ENCODE measurements at places on chromosomes 16 and 17.
A peak's percentile ranks its signal among the peaks of the same experiment; 100 is the strongest.

GRCh38 chr16:84541999-84542817 is 37.7 kb upstream of the MEAK7 start:
- DNase-seq, result no peak

DNA sequence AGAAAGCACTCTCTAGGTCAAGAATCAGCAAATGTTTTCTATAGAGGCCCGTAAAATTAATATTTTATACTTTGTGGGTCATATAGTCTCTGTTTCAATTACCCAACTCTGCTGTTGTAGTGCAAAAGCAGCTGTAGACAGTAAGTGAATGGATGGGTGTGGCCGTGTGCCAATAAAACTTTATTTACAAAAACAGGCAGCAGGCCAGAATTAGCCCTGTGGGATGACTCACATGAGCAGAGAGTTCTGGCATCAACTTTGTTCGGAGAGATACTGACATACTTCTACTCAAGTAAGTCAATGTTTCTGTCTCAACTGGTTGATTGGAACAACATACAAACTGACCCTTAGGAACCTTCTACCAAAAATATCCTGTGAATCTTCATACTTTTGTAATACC is 616.2 kb downstream of the MAF start:
- DNase-seq, result no peak

- DNase-seq, result no peak
Observed at GRCh38 chr17:72875361-72875760, 217.1 kb downstream of the SLC39A11 start.

GRCh38 chr17:79306424-79307318 is 232.0 kb downstream of the ENGASE start:
- no peak for DNase-seq

- DNase-seq, result no peak
Observed at GRCh38 chr16:1225051-1225451, at the start of gene TPSG1. TSS of gene TPSG1 (minus strand) at chr16:1225268. CDS start at chr16:1225252, 16 bp downstream.

- no peak for DNase-seq
Observed at GRCh38 chr16:2426941-2427361, 2.3 kb upstream of the CCNF start.

- no peak for DNase-seq
Observed at GRCh38 chr16:51747329-51747728, 596.3 kb upstream of the SALL1 start.

DNA sequence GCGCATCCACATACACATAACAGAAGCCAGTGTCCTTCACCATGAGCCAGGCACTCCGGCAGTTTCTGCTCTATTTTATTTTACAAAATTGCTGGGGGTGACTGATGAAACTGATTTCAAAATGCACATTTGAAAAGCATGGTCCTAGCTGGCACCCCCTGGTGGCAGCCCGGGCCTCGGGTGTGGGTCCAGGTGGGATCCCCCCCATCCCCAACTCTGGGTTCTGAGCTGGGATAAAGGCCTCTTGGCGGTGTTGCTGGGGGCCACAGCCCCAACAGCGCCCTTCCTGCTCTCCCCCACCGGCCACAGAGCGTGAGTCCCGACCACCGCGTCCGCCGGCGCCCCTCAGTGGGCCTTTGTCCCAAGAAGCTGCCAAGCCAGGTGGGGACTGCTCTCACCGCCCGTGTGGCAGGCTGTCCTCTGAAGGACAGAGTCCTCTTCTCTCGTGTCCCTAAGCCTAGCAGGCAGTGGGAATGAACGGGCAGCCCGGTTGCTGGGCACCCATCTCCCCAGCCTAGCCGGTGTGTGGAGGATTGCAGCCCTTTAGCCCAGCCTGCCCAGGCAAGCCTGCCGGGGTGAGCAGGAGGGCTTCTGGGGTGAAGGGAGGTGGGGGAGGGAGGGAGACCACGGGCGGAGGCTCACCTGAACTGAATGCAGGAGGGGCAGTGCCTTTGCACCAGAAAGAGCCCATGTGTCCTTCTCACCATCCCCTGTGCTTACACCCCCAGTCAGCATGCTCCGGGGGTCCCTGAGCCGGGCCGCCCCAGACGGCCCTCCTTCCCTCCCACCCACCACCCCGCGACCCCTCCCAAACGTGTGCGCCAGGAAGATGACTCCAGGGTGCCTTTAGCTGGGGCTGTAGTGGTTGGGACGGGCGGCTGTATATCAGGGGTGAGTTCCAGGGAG is 898 bp downstream of the SNAI3 start:
- DNase-seq, result peak; percentile 82

DNA sequence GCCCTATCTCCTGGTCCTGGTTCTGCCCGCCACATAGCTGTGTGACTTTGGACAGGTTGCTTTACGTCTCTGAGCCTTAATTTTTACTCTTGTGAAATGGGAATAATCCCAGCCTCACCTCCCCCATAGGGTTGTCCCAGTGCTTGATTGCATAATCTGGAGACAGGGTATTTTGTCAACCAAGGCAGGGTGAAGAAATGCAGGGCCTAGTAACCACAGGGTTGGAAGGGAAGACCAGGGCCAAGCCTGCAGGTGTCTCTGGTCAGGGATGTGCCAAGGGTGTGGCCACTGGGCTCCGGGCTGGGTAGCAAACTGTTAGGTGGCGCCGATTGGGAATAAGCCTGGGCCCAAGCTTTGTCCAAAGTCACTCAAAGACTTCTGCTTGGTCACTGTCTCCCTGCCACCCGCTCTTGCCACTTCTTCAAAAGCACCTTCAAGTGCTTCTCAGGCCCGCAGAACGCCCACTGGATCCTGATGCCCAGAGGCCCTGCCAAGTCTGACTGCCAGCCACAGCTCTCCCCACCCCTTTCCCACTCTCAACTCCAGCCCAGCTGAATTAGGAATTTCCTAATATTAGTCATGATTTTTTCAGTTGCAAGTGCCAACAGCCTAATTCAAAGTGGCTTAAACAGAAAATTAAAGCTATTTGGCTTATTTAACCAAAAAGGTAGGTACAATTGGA is 20.6 kb upstream of the COL1A1 start:
- no peak for DNase-seq

GRCh38 chr16:89473136-89473712 is 17.1 kb downstream of the ANKRD11 start:
- no peak for DNase-seq

DNA sequence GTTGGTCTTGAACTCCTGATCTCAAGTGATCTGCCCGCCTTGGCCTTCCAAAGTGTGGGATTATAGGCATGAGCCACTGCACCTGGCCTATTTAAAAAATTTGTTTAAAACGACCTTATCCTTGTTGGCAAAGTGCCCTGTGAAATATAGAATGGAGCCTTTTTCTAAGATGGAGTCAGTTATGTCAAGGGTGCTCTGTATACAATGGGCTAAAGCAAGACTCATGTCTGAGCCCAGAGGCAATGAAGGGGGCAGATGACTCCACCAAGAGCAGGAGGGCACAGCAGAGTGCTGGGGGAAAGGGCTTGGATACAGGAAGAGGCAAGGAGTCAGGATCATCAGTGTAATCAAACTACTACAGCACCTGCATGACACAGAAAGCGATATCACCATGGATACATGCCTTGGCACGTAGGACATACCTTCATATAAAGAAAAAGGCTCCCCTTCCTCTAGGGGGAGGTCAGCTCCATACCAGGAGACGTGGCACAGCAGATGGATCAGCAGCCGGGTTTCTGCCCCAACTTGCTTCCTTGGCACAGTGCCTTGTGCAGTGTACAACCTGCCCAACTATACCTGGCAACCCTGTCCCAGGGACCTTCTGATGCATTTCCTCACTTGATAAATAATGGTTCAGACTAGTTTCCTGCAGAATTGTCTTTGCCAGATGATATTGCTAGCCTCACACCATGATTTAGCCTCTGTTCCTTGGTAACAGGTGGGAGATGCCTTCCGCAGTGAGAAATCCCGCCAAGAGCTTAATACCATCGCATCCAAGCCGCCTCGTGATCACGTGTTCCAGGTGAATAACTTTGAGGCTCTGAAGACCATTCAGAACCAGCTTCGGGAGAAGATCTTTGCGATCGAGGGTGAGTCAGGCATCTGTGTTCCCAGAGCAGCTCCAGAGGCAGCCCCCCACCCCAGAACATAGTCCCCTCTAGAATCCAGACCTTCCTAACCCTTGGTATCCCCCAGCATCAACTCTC is 15.3 kb downstream of the ITGAM start:
- no peak for DNase-seq

- DNase-seq, result no peak
Observed at GRCh38 chr16:80997139-80997798, 9.4 kb downstream of the CMC2 start.

DNA sequence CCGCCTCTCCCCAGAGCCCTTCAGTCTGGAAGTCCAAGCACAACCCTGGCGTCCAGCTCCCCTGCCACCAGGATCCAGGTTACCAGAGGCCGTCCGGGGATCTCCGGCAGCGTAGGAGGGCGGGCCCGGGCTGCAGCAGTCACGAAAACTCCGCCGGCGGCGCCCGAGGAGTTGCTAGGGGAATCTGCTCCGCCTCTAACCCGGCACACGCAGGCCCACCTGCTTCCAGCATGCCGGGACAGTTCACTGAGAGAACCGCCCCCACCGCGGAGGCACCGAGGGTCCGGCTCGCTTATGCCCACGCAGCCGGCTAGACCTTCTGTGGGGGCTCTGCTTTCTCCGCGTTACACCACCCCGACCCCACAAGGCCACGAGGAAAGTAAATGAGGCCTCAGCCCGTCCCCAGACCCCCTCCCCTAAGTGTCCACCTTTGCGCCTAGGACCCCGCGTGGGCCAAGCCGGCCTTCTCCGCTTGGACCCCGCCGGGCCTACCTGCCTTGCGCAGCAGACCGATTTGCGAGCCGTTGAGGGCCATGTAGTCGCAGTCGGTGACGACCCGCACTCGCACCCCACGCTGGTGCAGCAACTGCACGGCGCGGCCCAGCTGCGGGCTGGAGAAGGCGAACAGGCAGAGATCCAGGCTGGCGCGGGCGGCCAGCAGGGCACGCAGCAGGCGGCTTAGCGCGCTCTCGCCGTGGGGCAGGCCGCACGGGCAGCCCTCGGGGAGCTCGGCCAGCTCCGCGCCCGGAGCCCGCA is 587 bp downstream of the PLD6 start:
- DNase-seq, result peak; percentile 72

- DNase-seq, result no peak
Observed at GRCh38 chr17:69608808-69609472, 194.4 kb downstream of the MAP2K6 start.

- DNase-seq, result peak; percentile 41
Observed at GRCh38 chr17:1473170-1473569, 17.1 kb upstream of the CRK start.

Measured in activated T-cell treated with anti-CD3 and anti-CD28 coated beads, Interleukin-2, amount 50 U/mL, for 48 hours (primary cell).